ENCODE measurements at places on chromosomes 5 and 9.

GRCh38 chr9:77092536-77092935, 73.1 kb downstream of the FOXB2 start:
- no peak for DNase-seq

GRCh38 chr5:98933445-98934072, 4.8 kb upstream of the CHD1 start:
- DNase-seq: no peak

- no peak for DNase-seq
Measured at GRCh38 chr5:179585941-179586401, 35.6 kb downstream of the RUFY1 start.

GRCh38 chr5:106649031-106649430, 1021.7 kb downstream of the EFNA5 start:
- no peak for DNase-seq

DNA sequence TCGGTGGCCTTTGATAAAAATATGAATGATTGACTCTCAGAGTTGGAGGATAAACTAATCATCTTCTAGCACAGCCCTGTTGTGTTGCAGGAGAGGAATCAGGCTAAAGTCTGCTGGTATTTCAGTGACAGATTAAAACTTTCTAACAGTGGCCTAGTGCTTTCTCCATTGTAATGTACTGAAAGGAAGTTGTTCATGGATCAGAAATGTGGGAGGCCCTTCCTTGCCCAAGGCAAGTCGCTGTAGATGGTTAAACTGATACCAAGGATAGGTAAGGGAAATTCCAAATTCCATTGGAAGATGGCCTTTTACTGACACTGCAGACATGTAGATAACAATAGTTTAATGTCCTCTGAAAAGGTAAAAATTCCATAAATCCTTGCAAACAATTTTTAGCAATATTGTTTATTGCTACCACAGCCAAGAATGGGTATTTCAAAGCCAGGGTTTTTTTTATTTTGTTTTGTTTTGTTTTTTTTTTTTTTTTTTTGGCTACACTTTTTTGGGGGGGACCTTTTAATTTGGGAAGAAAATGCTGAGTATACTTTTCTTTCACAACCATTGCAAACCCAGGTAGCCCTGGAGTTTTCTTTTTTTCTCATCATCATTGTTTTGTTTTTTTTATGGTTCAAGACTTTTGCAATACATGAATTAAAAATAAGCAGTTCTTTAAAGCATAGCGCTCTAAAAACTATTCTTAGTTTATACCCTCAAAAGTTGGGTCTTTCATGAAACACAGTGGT, 35.5 kb downstream of the WDR36 start:
- no peak for DNase-seq

DNA sequence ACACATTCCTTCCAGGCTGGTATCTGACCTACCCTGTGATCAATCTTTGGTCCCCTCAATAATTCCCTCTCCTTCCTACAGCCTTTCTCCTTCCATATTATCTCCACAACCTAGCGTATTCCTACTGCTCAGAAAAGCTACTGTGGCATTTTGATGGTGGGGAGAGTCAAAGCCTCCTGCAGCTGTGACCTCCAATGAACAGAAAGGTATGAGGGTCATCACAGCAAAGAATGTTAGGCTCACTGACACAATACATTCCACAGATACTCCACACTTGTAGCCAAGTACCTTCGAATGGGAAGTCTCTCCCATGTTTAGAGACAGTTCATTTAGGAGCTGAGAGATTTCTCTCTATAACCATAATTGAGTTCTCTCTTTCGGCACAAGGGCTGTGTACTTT, 5.9 kb downstream of the FBN2 start:
- no peak for DNase-seq

- no peak for DNase-seq
Measured at GRCh38 chr5:77423022-77423750, 68.9 kb downstream of the WDR41 start.

DNA sequence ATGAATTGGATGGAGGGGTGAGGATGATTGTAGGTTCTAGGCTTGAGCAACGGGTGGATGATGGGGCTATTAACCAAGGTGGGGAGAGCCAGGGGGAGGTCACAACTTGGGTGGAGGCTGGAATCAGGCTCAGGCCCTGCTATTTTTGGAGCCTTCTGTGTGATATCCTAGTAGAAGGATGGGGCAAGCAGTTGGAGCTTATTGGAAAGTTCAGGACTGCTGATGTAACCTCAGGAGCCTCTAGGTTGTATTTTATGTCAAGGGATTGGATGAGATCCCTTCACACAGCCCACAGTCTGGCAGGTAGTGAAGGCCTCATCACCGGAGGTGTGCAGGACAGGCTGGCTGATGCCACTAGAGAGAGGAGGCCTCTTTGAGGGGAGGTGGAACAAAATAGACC, 11.2 kb upstream of the RPS14 start:
- DNase-seq: no peak

- no peak for DNase-seq
Measured at GRCh38 chr5:8943301-8943700, 602.6 kb downstream of the SEMA5A start.

GRCh38 chr9:89417832-89418473, 80.0 kb downstream of the SEMA4D start:
- no peak for DNase-seq

DNA sequence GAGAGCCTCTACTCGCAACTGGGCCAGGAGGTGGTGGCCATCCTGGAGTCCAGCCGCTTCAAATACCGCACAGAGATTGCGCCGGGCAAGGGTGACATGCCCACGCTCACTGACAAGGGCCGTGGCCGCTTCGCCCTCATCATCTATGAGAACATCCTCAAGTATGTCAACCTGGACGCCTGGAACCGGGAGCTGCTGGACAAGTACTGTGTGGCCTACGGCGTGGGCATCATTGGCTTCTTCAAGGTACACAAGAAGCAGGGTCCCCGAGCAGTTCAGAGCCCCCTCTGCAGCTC, 13.5 kb downstream of the NDST1 start:
- no peak for DNase-seq

- DNase-seq: no peak
Measured at GRCh38 chr5:131423056-131423455, 159.2 kb downstream of the CDC42SE2 start.

DNA sequence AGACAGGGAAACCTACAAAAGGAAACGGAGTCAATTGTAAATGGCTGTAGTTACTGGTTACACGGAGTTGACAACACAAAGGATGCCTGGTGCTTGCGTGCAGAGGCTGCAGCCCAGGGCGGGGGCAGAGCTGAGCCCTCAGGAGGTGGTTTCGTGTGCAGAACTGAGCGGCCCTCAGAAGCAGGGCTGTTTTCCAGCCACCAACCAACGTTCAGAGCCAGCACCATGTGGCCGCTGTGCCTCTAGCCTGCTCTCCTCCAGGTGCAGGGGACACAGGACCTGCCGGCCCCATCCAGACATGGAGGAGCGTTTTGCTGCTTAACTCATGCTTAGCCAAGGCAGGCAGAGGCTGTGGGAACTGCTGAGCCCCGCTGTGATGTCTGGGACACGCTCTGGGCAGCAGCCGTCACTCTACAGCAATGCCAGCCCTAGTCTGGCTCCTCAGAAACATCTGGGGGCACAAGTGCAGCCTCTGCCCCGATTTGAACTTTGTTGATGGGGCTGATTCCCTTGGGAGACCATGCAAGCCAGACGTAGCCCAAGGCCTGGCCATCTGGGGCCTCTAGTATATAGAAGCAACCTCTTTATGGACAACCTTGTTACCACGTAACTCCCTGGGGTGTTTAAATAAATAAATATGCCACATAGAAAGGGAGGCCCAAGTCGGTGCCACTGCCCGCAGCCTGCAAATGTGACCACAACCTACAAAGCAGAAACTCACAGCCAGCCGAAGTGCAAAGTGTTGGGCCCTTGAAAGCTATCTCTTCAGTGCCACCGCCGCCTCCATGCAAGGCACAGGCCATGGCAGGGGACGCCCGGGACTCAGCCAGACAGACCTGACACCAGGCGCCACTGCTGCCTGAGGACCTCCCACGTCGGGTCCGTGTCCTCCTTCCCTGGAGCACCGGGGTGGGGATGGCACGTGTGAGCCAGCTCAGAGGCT, 42.1 kb downstream of the NKD2 start:
- DNase-seq: no peak

- DNase-seq: no peak
Measured at GRCh38 chr9:27675354-27675753, 102.1 kb upstream of the C9orf72 start.

DNA sequence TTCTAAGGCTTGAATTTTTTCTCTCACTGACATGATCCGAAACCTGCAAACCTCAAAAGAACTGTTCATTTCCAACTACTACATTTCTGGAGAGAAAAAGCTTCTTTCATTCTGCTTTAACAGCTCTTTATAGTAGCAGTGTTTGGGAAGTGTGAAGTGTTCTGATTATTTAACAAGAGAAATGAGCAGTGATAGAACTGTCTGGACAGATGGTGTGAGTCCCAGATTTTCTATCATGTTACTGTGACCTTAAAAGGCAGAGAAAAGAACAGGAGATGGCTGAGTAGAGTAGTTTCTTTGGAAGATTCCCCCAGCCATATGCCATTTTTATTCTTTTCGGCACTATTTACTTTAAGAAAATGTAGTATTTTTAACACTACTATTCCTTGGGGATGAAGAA, 41.3 kb upstream of the TAL2 start:
- no peak for DNase-seq

DNA sequence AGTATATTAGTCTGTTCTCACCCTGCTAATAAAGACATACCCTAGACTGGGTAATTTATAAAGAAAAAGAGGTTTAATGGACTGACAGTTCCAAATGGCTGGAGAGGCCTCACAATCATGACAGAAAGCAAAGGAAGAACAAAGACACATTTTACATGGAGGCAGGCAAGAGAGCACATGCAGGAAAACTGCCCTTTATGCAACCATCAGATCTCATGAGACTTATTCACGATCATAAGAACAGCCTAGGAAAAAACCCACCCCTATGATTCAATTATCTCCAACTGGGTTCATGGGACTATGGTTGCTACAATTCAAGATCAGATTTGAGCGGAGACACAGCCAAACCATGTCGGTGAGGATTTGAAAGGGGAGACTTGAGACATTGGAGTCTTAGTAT, 252.8 kb upstream of the PPP1R2B start:
- DNase-seq: no peak

- DNase-seq: no peak
Measured at GRCh38 chr9:106588626-106589025, 274.3 kb upstream of the ZNF462 start.

GRCh38 chr9:89802781-89803355, 198.1 kb downstream of the GADD45G start:
- DNase-seq: peak; percentile 17

- DNase-seq: no peak
Measured at GRCh38 chr9:89422151-89422975, 75.5 kb downstream of the SEMA4D start.

GRCh38 chr5:128757196-128757959, 207.9 kb upstream of the SLC27A6 start:
- DNase-seq: no peak

GRCh38 chr9:105178076-105178475, 66.4 kb upstream of the SLC44A1 start:
- DNase-seq: no peak

GRCh38 chr9:127565231-127565630, 46.8 kb upstream of the STXBP1 start:
- no peak for DNase-seq

DNA sequence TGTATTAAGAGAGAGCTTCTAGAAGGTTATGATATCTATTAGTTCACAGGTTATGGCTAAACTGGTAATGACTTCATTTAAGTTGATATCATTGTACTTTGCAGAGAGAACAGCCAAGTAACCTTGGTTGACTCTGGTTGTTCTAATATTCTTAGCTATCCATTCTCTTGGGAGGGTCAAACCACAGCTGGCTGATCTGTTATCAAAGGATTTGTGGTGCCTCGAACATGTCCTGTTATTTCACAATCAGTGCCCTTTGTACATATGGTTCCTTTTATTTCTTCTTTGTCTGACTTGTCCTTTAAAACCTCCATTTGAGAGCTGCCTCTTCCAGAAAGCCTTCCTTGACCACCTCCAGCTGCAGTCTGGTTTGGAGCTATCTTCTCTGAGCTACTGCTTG, 61.7 kb downstream of the PDE8B start:
- DNase-seq: no peak

DNA sequence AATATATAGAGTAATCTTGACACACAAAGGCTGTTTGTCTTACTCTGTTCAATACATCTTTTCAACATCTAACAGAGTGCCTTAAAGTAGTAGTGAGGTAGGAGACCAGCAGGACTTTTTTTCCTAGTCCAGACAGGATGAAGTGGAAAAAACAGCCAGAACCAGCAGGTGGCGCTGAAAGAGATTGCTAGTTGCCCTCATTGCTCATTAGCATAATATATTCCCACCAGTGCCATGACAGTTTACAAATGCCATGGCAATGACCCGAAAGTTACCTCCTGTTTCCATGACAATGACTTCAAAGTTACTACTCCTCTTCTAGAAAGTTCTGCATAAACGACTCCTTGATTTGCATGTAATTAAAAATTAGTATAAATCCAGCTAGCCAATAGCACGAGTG, 387.4 kb downstream of the ACTL7B start:
- no peak for DNase-seq

- DNase-seq: no peak
Measured at GRCh38 chr5:73896097-73896496, 270.1 kb downstream of the ARHGEF28 start.

- no peak for DNase-seq
Measured at GRCh38 chr9:4168526-4168925, 131.3 kb downstream of the GLIS3 start.

DNA sequence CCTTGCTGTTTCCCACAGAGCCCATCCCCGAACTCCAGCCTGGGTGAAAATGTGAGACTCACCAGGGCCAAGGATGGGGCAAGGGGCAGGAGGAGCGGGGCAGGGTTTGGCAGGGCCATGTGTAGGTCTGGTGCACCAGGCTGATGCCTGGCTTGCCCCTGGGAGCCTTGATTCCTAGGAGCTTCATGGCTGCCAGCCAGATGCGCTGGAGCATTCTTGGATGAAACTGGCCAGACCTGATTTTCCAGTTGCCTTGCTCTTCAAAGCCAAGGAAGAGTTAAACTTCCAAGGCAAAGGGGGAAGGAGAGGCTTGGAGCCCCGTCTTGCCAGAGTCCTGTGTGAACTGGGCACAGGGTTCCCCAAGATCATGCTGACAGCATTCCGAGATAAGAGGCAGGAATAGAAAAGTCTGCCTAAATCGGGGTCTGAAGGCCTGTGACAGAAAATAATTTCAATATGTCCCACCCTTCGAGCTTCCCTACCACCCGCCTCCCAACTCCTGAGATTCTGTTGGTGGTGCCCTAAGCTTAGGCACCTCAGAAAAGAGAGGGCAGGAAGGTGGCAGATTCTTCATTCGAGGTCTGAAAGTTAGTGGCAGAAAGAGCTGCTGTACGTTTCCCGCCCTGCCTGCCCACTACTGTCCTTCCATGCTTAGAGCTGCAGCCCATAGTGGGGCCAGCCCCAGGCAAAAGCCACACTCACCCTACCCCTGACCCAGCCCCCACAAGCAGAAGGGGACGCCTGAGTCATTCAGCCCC, 20.4 kb downstream of the FAT2 start:
- DNase-seq: no peak

Measured in NCI-H1105 (cell line).